ENCODE measurements at places on chromosomes 5 and 9.

- no peak for DNase-seq
These were observed 36.0 kb upstream of the NPM1 start for GRCh38 chr5:171351536-171352073.

DNA sequence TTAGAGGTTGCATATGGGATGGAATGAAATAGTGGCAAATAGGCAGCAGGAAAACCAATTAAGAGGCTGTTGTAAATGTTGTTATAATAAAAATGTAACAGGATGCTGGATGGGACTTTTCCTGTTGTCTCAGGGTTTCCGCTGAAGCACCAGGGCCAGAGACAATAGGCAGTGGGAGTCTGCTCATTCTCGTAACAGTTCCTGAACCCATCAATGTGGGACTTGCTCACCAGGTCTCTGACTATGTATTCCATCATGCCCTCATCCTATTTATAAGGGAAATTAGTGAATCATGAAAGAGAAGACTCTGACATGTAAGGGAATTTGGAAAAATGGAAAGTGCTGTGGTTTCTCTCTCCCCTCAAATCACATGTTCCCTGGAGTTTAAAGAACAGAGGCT, 23.5 kb upstream of the SSBP2 start:
- DNase-seq: no peak

DNA sequence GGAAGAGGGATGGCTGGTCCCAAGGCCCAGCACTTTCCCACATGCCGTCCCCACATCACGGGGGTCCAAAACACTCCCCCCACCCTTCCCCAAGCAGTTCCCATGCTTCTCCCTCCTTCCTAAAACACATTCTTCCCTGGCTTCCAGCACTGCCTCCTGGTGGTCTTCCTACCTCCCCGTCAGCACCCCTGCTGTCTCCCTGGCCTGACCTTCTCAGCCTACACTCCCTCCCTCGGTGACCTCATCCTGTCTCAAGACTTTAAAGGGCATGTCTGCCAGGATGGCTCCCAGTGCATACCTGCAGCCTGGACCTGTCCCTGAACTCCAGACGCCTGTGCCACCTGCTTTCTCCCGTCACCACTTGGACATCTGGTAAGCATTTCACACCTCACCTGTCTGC, 4.3 kb upstream of the NCS1 start:
- no peak for DNase-seq

GRCh38 chr5:138658676-138659075, 83.5 kb upstream of the HSPA9 start:
- no peak for DNase-seq

- no peak for DNase-seq
These were observed 11.0 kb downstream of the SNAPC3 start for GRCh38 chr9:15433661-15434060.

DNA sequence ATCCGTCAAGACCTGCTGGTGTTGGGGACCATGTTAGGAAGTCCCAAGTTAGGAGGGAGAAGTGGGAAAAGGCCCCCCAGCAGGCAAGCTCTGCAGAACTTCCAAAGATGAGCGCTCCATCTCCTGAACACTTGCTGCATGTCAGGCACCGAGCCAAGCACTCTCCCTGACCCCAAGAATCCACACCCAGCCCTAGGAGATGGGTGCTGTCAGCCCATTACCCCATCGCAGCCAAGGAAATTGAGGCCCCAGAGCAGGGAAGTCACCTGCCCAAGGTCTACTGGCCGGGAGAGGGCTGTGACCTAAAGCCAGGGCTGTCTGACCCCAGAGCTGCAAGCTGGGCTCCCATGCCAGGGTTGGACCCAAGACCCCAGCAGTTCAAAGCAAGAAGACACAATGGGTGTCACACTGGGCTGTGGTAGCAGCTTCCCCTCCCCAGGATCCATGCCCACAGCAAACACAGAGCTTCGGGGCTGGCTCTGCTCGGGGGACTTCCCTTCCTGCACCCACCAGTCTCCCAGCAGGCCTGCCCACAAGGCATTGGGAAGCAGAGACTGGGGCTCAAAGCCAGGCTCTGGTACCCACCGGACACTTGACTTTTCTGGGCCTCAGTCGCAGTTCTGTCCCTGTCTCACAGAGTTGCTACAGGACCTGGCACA, 13.5 kb downstream of the EEIG1 start:
- DNase-seq: no peak

DNA sequence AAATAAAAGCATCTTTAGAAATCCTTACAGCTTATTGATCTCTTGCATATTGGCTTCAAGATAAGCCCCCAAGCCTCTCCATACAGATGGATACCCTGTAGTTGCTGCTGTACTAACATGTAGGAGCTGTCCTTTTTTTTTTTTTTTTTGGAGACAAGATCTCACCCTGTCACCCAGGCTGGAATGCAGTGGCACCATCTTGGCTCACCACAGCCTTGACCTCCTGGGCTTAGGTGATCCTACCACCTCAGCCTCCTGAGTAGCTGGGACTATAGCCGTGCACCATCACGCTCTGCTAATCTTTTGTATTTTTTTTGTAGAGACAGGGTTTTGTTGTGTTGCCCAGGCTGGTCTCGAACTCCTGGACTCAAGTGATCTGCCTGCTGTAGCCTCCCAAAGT, 35.4 kb downstream of the SNX30 start:
- DNase-seq: no peak

DNA sequence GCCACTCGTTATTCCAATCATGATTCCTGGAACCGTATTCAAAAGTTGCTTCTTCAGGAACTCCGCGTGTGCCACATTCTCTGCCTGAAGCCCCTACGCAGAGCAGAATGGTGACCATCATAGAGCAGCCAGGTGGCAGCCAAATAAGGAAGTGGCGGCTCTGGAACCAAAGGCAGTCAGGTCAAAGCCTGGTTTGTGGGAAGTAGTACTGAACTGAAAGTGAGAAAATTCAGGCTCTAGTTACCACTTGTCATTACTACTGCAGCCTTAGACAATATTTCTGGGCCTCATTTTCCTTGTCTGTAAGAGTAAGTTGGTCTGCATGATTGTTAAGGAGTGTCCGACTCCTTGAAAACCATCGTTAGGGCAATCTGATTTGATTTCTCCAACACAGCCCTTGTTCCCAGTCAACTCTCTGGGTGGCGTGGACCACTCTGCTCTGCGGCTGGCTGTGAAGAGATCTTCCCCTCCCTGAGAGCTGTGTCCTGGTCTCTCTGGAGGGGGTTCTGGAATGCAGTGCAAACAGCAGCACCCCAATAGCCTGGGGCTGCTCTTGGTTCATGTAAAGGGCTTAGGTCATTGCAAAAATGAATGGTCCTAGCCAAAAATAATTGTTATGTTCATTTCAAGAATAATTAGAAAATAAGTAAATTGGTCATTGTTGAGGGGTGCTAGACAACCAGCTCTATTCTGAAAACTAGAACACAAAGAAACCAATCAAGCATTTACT, 102.4 kb downstream of the MED27 start:
- no peak for DNase-seq

- DNase-seq: no peak
These were observed 141.6 kb upstream of the SPEF2 start for GRCh38 chr5:35476036-35476435.

- DNase-seq: no peak
These were observed 24.6 kb downstream of the PDZD2 start for GRCh38 chr5:31663519-31663918.

DNA sequence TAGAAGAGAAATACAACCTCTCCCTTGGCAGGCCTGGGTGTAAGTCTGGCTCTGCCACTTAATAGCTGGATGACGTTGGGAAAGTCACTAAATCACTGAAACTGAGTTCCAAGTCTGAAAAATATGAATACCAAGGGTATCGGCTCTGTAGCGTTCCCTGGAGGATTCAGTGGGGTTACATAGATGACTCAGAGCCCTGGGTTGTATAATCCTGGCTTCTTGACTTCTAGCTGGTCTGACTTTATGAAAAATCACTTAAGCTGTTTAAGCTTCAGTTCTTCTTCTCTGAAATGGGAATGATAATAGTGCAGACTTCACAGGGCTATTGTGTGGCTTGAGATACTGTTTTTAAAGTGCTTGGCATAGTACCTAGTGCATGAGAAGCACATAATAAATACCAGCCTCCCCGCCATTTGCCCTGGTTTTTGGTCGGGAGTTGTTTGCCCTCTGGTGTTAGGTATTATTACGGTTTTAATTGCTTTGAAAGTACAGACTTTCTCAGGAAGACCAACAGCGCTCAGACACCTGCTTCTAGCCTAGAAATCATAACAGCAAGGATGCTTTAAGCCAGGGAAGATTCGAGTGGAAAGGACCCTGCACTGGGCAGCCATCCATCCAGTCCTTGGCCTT, 43.0 kb downstream of the CYFIP2 start:
- DNase-seq: no peak

GRCh38 chr9:83387401-83388185, 150.6 kb downstream of the FRMD3 start:
- DNase-seq: no peak

- no peak for DNase-seq
These were observed 195.4 kb upstream of the TRIM32 start for GRCh38 chr9:116491659-116492058.

DNA sequence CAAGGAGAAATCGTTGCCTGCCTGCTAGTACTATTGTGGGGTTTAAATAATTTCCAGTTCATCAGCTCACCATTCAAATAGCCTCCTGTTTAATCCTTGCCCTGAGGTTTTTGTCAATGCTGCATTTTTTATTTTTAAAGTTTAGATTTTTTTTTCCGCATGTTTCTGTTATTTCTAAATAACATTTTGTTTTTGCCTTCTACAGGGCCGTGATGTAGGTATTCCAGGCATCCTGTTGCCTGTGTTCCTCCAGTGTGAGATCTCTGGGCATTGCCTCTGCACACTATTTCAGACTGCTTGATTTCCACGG, 124.3 kb downstream of the HSD17B3 start:
- DNase-seq: no peak

DNA sequence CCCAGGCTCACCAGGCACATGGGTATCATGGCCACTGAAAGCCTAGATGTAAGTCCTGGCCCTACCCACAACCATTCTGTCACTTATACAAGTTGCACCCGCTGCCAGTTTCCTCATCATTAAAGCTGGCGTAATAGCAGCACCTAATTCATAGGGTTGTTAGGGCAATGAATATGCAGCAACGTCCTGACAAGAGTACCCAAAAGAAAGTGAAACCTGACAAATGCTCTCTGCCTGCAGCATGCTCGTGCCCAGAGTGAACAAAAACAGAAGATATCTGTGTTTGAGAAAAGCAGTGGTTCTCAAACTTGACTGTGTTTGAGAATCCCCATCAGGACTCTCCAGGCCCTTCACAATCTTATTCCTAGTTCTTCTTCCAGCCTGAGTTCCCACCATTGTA, 632.4 kb downstream of the SEMA5A start:
- DNase-seq: no peak

DNA sequence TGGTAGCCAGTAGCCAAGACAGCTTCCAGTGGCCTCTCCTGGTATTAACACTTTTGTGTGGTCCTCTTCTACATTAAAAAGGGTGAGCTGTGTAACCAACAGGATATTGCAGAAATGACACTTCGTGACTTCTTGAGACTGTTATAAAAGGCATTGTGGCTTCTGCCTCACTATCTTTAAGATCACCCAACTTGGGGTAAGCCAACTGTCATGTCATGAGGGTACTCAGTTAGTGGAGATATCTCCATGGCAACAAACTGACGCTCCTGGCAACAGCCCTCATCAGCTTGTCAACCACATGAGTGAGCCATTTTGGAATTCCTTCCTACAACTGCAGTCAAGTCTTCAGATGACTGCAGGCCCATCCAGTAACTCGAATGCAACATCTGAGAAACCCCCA, 121.7 kb downstream of the DEPDC1B start:
- no peak for DNase-seq

DNA sequence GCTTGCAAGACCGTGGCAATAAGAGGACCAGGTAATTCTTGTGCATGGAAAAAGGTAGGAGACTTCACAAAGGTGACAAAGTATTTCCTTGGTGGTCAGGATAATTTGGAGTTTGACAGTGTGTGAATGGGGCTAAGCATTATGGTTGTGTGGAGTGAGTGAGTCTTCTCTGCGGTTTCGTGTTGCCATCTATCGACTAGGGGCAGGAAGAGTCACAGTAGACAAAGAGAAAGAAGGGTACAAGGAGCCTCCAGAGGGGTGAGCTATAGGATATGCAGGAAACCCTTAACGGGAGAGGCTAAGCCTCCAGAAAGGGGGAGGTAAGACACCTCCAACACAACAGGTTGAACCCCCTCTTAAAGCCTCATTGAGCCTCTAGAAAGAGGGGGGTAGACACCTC, 64.0 kb upstream of the RANBP6 start:
- DNase-seq: no peak

- no peak for DNase-seq
These were observed 3.5 kb upstream of the MSX2 start for GRCh38 chr5:174720612-174721529.

GRCh38 chr9:8822667-8823025, 1023.1 kb upstream of the DMAC1 start:
- DNase-seq: no peak

- no peak for DNase-seq
These were observed 218.7 kb downstream of the TRPM3 start for GRCh38 chr9:70902692-70903131.

- DNase-seq: no peak
These were observed 190.5 kb downstream of the COMMD10 start for GRCh38 chr5:116275282-116275681.

- DNase-seq: no peak
These were observed 173.3 kb upstream of the SEMA6A start for GRCh38 chr5:116747881-116748280.

- DNase-seq: no peak
These were observed 4.7 kb downstream of the KLHL3 start for GRCh38 chr5:137731176-137731575.

DNA sequence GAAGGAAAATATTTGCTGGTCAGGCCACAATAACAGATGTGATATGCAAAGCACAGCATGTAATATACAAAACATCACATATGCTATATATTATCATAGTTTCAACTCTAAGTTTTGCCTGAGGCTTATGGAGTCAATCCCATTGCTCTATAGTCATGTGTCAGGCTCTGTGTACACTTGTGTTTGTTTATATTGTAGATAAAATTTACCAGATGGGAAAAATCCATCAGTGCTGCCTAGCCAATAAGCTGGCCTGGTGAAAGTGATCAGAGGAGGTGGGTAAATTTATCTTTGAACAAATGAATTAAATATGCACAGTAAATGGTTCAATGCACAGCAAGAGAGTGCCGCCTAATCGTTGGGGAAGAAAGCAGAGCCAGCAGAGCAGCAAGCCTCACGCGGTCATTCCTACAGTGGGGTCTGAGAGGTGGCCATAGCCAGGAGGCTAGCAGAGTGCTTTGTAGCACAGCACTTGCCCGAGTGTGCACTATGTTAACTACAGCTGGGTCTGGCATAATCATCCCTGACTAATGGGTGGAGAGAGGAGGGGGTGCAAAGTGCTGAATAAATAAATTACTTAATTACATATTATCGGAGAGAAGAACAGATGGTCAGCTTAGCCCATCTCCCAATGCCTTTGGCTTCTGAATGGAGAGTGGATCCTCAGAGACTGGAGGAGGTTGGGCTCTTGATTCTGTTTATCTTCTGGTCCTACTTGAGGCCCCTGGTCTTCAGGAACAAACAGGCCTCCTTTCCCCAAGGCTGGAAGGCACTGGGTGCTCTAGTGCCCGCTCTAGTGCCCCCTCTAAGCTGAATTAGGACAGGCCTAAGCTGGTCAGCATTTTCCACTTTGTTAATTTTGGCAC, 153.5 kb downstream of the MAT2B start:
- DNase-seq: no peak

Measured in CD4-positive, alpha-beta T cell (primary cell).